GM12864 (cell line): ENCODE measurements at places on chromosomes 12 and 14.

GRCh38 chr12:121184425-121184824 is 25.5 kb upstream of the P2RX4 start:
- no peak for DNase-seq

DNA sequence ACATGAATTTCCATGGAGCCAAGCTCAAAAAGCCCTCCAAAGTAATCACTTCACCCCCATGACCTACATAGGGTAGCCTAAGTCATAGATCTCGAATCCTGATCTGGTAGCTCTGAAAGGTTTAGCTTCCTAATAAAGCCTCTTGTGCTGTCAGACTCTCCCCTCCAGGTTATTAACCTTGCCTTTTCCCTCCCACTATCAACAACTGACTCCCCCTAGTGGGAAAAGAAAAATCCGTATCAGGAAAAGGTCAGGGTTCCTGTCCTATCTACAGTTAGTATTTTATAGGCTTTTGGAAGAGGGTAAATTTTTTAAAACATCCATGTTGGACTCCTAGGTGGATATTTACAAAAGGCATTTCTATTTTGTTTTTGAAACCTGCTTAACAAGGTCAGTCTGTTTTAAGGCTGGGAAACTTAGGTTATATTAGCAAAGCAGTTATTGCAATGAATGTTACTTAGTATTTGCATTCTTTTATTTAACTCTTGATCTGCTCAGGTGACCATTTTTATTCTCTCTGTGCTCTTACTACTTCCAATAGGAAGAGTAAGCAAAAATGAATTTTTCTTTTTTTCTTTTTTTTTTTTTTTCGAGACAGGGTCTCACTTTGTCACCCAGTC is 8.0 kb downstream of the YY1 start:
- DNase-seq: no peak

DNA sequence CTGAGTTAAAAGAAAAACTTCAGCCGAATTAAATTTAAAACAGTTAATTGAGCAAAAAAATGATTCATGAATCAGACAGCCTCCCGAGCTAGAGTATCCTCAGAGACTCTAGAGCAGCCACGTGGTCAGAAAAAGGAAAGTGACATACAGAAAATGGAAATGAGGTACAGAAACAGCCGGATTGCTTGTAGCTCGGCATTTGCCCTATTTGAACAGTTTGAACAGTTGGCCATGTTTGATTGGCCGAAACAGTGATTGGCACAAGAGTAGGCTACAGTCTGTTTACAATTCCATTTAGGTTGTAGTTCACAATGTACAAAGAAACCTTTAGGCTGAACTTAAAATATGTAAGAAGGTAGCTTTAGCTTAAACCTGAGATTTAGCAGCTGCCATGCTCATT is 12.9 kb upstream of the OXA1L start:
- peak; percentile 24 for DNase-seq

DNA sequence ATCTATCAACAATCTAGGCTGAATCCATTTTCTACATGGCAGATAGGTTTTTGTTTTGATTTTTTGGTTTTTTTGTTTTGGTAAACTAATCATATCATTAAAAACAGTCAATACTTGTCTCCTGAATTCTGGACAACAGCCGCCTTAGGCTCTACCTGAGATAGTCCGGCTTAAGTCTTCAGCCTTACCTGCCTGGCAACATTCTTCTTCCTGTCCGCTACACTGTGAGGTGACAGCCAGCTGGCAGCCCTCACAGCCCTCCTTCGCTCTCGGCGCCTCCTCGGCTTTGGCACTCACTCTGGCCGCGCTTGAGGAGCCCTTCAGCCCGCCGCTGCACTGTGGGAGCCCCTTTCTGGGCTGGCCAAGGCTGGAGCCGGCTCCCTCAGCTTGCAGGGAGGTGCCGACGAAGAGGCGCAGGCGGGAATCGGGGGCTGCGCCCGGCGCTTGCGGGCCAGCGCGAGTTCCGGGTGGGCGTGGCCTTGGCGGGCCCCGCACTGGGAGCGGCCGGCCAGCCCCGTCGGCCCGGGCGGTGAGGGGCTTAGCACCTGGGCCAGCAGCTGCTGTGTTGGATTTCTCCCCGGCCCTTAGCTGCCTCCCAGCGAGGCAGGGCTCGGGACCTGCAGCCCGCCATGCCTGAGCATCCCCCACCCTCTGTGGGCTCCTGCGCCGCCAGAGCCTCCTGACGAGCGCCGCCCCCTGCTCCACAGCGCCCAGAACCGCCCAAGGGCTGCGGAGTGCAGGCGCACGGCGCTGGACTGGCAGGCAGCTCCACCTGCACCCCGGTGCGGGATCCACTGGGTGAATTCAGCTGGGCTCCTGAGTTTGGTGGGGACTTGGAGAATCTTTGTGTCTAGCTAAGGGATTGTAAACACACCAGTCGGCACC is 49.0 kb downstream of the MDGA2 start:
- no peak for DNase-seq

GRCh38 chr14:105450864-105451720 is 23.5 kb upstream of the CRIP2 start:
- no peak for DNase-seq
